ENCODE measurements at places on chromosomes 16 and 17.
A peak's percentile ranks its signal among the peaks of the same experiment; 100 is the strongest.

- peak; percentile 57 for DNase-seq
Observed at GRCh38 chr17:45235416-45236281, 14.0 kb downstream of the FMNL1 start.

DNA sequence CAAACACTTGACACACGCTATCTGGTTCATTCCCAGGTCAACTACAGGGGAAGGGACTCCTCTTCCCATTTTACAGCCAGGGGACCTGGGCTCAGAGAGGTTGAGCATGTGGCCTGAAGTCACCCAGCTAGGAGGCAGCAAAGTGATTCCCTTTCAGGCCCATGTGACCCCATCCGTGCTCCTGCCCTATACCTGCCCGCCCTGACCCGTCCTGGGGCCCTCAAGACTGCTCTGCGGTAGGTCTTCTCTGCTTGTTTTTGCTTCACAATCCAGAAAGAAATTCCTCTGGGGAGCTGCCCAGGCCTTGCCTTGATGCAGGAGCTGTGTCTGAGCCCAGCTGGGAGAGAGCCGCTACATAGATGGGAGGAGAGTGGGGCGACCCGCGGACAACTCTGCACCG lies 161.4 kb downstream of the SDK2 start:
- DNase-seq: no peak

GRCh38 chr16:10827691-10828341 lies 9.2 kb upstream of the TVP23A start:
- no peak for DNase-seq

- peak; percentile 27 for DNase-seq
Observed at GRCh38 chr16:53773150-53773846, 69.3 kb downstream of the FTO start.

GRCh38 chr16:19780321-19780720 lies 62.2 kb downstream of the IQCK start:
- no peak for DNase-seq

- no peak for DNase-seq
Observed at GRCh38 chr17:81039096-81039495, 4.1 kb downstream of the BAIAP2 start.

DNA sequence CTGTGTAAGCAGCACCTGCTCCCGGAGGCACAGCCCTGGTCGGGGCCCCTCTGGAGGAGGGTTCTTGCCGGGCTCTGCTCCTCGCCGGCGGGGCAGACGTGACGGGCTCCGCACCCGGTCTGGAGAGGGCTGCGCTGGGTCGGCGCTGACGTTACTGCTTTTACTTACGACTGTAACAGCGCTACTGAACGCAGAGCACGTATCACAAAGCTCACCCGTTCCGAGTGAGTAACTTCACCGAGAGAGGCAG lies 1.3 kb upstream of the RAB40C start:
- DNase-seq: peak; percentile 45

DNA sequence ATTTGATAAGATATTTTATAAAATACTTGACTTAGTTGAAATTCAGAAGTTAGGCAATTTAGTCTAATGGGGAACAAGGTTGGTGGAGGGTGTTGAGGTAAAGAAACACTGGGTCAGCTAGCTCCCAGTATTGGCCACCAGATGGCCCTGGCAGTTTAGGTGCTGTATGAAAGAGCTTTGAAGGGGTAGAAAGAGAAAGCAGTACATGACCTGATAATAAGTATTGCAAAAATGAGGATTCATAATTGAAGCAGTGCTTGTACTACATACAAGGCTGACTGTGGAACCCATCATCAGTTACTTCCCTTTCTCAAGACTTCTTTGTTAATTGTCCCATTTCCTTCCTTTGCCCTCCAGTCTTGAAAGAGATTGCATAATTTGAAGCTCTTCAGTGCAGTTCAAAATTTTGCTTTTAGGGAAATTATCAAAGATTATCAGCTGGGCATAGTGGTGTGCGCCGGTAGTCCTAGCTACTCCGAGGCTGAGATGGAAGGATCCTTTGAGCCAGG lies 29.4 kb downstream of the TANC2 start:
- no peak for DNase-seq

GRCh38 chr16:12553191-12553590 lies 250.5 kb downstream of the CPPED1 start:
- DNase-seq: no peak

DNA sequence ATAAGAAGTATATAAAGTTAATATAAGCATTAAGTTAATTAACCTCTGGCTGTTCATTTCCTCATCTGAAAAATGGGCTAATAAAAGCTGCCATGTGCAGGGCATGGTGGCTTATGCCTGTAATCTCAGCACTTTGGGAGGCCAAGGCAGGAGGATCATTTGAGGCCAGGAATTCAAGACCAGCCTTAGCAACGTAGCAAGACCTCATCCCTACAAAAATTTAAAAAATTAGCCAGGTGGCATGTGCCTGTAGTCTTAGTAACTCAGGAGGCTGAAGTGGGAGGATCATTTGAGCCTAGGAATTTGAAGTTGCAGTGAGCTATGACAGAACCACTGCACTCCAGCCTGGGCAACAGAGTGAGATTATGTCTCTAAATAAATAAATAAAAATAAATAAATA lies 40.6 kb upstream of the MMD start:
- no peak for DNase-seq

DNA sequence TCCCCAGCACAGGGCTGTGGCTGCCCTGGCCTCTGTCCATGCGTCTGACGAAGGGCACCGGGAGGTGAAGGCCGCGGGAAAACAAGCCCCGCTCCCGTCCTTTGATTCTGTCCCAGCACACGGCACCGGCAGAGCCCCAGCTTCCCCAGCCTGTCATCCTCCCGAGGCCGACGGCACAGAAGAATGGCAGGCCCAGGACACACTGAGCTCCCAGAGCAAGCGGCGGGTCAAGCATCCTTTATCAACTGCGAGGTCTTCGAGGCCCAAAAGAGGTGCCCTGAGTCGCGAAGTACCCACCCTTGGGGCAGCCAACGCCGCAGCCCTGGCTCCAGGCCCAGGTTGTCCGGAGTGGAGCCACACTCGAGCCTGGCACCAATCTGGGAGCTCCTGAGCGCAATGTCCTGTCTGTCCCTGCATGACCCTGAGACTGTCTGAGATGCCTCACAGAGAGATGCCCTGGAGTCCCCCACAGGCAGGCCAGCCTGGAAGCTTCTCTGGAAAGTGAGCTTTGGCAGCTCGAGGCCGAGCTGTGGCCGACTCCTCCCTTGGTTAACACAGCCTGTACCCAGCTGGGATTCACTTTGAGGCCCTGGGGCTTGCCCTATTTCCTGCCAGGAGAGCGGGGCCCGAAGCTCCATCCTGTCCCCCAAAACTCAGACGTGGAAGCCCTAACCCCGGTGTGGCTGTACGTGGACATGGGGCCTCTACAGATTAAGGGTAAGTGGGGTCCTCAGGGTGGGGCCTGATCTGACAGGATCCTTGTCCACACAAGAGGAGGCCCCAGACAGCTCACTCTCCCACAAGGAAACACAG lies 23.3 kb downstream of the SLC7A5 start:
- DNase-seq: no peak

- DNase-seq: no peak
Observed at GRCh38 chr17:57412520-57413096, 156.3 kb downstream of the MSI2 start.

DNA sequence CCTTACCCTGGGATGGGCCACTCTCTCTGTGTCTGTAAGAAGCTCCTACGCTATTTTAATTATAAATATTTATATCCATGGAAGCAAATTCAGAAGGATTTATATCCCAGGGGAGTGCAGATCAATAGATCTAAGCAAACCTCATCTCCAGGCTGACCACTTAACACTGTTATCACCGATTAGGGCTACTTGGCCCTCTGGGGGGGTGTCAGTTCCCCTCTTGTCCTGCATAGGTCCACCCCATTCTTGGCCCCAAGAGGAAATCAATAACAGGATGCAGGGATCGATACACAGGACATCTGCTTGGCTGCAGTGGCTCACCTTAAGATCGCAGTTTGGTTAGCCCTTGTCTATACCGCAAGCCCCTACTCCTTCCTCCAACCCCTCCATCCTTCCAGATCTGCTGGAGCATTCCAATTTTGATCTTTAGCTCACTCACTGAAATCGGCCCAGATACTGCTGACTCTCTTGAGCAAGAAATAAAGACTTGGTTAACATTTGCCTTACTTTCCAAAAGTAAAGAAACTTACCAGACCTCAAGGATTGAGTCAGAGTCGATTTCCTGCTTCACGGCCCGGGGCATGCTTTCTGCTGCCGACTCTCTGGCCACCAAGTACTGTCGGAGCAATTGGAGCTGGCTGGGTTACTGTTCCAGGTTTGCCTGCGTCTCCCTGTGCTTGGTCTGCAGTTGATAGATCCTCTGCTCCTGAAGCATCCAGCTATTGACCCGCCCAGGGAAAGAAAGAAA lies 112.3 kb upstream of the PMFBP1 start:
- no peak for DNase-seq

DNA sequence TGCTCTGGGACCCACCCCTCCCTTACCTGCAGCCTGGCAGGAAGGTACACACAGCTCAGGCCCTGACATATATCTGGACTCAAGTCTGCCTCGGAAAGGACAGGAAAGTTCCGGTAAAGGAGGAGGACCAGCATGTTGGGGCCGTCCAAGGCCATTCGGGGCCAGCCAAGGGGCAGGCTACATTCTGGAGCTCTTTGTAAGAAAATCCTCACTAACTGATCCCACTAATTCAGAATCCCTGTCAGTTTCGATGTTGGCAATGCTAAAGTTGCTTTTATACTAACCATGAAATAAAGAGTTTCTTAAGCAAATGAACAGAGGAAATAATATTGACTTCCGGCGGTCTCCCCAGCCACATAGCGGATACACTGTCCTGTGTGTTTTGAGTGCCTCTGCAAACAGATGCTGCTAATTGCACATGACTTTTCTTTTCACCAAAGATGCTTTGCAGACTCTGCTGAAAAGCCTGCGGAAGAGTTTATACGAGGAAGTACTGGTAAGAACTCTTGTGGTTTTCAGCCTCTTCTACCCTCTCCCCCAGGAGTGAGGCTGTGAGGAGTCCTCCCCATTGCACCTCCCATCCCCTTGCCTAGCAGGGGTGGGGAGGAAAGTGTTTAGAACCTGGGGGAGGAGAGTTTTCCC lies 54.8 kb downstream of the PLXDC1 start:
- peak; percentile 65 for DNase-seq

GRCh38 chr17:55410722-55411462 lies 10.7 kb downstream of the MMD start:
- DNase-seq: peak; percentile 48

DNA sequence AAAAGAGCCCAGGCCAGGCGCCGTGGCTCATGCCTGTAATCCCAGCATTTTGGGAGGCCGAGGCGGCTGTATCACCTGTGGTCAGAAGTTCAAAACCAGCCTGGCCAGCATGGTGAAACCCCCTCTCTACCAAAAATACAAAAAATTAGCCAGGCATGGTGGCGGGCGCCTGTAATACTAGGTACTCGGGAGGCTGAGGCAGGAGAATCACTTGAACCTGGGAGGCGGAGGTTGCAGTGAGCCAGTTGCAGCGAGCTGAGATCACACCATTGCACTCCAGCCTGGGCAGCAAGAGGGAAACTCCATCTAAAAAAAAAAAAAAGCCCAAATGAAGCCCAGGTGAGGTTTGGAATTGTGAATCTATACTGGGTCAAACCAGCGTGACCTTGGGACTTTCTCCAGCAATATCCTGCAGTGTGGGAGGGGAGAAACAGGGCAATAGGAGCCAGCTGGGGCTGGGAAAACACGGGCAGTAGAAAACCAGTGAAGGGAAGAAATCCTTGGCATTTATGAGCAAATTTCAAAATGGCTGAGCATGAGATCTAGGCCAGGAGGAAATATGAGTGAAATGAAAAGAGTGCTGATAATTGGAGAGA lies 8.2 kb upstream of the DHX8 start:
- no peak for DNase-seq

GRCh38 chr17:43987131-43988021 lies 17.0 kb upstream of the NAGS start:
- DNase-seq: no peak

DNA sequence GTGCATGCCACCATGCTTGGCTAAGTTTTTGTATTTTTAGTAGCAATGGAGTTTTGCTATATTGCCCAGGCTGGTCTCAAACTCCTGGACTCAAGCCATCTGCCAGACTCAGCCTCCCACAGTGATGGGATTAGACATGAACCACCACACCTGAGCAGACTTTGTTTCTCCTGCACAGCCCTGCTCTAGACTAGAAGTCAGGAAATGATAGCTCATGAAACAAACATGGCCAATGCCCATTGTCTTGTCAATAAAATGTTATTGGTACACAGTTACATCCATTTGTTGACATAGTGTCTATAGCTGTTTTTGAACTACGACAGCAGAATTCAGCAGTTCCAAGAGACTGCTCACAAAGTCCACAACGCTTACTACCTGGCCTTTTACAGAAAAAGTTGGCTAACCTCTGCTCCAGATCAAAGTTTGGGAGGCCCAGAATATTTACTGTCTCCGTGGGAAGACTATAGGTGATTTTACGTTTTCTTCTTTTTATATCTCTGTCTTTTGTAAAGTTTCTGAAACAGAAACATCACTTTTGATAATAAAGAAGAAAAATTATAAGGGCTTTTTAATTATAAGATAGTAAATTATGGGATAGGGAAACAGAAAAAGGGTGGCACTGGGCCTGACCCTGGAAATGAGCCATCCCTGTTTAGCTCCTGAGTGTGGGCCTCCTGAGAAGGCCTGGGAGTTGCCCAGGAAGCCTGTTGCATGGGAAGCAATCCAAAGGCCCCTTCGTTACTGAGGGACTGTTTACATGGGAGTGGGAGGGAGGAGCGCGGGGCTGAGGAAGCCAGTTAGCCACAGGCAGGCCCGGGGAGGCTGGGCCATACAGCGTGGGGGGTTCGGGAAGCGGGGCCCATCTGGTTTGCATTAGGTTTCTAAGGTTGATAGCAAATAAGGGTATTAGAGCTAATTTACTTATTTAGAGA lies 201.5 kb downstream of the IRF8 start:
- DNase-seq: no peak

DNA sequence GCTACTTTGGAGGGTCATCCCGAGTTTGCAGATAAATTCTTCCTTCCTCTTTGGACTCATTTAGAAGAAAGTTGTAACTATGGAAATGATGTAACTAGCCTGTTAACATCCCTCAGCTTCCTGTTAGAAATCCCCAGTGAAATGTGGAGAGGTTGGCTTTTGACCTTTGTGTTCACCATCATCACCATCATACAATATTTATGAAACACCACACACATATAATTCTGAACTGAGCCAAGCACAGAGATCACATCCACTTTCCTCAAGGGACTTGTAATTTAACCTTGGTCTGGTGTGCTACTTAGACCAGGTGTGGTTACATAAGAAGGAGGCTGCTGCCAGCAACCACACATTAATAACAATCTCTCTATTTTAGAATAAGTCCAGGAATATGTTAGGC lies 2.5 kb downstream of the CAPNS2 start:
- no peak for DNase-seq

GRCh38 chr17:76914937-76915336 lies 46.7 kb downstream of the MGAT5B start:
- no peak for DNase-seq

- DNase-seq: peak; percentile 77
Observed at GRCh38 chr17:62703776-62704380, 76.4 kb downstream of the MRC2 start.

- DNase-seq: no peak
Observed at GRCh38 chr17:58789160-58789559, 33.5 kb downstream of the PPM1E start.

GRCh38 chr16:3876160-3876559 lies 4.4 kb downstream of the CREBBP start:
- DNase-seq: no peak
